ENCODE measurements at places on chromosomes 12 and 14.

- DNase-seq: no peak
Measured at GRCh38 chr14:68583548-68584280, 209.2 kb downstream of the ZFP36L1 start.

GRCh38 chr12:3003357-3003992 is 44.3 kb downstream of the TEAD4 start:
- DNase-seq: no peak

GRCh38 chr14:54893151-54893760 is 9.4 kb downstream of the GCH1 start:
- peak; percentile 24 for DNase-seq

GRCh38 chr14:72519543-72519942 is 374.4 kb downstream of the DPF3 start:
- no peak for DNase-seq

DNA sequence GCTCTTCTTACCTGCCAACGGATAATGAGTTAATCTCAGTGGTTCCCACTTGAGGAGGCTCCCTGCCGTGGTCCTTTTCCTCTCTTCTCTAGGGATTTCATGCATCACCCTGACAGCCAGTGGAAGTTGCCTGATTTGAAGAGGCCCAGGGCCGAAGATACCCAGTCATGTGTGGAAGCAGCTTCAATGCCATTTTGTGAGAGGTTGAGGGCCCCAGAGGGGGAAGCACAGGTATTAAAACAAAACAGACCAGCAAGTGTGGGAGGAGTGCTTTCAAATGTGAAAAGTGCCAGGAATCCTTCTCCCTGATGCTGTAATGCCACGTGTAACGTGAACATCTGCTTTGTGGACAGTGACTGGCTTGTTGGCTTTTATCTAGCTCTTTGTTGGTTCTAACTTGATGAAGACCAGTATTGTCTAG is 1.5 kb downstream of the TCP11L2 start:
- DNase-seq: no peak

DNA sequence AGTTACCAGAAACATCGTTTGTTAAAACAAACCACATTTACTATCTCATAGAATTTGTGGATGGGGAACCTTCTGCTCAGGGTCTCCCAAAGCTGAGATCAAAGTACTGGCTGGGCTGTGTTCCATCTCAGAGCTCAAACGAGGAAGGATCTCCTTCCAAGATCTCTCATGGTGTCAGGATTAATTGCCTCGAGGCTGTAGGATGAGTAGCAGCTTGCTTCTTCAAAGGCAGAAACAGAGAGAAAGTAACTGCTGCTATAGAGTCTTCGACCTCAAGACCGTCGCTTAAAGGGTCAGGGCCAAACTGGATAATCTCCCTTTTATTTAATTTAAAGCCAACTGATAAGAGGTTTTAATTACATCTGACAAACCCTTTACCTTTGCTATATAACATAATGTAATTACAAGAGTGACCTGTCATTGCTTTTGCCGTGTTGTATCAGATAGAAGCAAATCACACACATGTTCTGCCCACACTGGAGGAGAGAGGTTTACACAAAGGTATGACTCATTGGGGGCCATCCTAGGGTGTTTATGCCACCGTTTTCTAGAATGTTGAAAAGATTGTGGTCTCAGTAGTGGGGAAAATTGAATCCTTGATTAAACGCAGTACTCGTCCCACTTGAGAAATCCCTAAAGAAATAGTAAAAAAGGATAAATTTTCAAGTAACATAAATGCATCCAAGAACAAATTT is 868.8 kb upstream of the TMEM132C start:
- DNase-seq: no peak

DNA sequence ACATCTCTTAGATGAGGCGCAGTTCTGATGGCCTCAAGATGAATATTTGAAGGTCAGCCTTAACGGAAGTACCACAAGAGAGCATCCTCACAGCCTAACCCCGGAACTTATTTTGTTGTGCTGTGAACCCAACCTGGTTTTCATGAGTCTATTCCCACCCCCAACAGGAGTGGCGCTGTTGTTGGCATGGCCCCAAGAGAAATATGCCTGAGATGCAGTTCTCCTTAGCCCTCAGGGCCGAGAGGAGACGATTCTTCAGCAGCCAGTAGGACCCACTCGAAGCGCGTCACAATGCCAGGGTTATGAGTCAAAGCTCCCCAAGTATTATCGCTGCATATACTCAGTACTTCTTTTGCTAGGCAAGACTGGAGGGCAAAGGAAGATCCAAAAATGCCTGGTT is 24.5 kb upstream of the BCL11B start:
- no peak for DNase-seq

- DNase-seq: no peak
Measured at GRCh38 chr14:54002653-54003052, 46.0 kb upstream of the BMP4 start.

DNA sequence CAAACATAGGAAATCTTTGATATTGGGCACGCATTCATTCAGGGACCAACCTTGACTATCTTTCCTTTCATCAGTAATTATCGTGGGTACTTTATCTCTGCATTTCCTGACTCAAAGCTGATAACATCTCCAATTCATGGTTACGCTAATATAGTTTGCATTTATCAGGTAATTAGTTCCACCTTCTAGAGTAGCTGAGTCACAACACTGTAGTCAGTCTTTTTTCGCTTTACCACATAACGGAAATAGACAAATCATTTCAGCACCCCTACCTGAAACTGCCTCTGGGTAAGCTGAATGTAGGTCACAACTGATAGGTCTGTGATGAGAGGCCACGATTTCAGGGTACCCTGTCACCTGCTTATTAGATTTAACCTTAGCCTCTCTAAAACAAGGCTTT is 36.7 kb upstream of the IL22 start:
- DNase-seq: no peak

GRCh38 chr12:120724720-120725119 is 906 bp upstream of the ACADS start:
- DNase-seq: no peak

DNA sequence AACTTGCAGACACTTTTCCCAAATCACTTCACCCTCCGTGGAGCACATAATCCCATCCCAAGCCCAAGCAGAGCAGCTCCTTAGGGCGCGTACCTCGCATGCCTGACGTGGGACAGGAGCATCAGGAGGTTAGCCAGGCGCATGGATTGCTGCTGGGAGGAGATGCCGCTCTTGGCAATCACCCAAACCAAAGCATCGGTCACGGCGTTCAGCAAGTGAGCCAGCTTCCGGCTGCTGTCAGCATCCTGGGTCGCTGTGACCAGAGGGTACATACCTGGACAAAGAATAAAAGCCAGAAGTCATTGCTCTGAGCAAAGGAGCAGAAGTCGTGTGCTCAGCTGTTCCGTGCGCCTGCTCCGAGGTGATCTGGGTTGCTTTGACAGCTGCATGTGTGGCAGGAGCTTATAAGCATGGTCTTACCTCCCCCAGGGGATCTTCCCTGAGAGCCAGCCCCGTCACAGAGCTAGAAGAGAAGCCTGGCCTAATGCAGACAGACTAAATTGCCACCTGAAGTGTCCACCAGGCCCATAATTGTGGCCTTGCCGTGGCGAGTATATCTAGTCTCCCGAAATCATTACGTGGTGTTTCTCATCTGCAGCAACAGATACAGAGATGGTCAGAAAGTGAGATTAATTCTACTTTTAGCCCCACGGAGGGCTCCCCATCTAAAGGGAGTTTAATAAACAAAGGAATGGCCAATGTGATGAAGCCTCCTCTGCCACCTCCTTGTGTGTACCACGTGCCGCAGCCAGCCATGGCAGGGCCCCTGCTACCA is 59.1 kb downstream of the ESR2 start:
- no peak for DNase-seq

DNA sequence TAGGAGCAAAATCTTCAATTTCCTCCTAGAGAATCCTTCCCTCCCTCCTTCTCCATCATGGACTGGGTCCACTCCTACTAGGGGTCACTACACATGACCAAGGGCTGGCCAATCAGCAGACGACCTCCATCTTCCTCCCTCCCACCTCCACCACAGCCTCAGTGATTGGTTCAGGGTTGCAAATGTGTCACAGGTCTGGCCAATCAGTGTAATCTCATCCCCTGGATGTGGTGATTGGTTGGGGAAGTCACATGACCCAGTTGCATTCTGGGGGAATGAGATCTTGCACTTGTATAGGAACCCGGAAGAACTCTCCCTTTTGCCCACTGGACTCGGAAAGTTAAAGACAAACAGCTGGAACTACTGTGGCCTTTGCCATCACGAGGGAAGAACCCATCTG is 169.2 kb downstream of the PIWIL1 start:
- no peak for DNase-seq

GRCh38 chr12:13435235-13435933 is 238.9 kb downstream of the EMP1 start:
- no peak for DNase-seq

- DNase-seq: no peak
Measured at GRCh38 chr12:65823513-65824375, 539 bp upstream of the HMGA2 start.

- peak; percentile 21 for DNase-seq
Measured at GRCh38 chr14:29274890-29275596, 508.5 kb downstream of the FOXG1 start.

DNA sequence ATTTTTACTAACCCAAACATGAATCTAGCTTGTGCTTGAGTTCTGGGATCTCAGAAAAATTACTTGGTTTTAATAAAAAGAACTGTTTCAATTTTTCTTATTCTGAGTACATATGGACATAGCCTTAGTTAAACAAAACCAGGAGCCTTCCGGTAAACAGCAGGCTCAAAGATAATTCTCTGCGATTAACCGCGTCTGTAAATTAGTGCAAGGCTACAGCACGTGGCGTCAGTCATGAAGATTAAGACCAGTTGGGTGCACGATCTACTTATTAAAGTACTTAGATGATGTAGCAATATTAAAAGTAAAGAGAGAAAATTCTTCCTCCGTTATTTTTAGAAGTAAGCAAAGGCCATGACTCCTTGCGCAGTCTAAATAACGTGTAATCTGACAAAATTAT is 700 bp downstream of the KCNJ8 start:
- no peak for DNase-seq

DNA sequence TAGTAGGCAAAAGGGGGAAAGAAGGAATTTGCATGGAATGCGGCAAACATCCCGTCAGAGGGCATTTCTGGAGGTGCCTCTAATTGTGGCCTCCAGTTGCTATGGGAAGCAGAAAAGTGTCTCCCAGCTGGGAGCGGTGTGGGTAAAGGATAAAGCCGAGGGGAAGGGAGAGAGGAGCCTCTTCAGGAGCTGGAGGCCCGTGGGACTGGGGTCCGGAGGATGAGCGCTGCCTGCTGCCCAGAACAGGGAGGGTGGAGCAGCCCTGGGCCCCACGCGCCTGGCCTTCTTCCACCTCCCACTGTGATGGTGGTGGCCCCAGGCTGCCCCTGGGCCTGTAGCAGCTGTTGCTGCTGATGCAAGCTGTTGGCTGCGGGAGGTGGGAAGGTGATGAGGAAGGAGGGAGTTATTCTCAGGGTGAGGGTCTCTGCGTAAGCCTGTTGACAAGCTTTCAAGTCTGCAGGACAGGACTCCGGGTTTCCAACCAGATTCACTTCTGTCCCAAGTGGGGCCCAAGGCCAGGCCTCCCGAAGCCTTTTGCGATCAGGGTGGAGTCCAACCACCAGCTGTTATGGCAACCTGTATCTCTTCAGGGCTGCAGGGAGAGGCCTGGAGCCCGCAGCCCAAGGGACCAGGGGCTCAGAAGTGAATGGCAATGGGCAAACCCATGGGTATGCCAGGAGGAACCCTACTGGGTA is 19.1 kb upstream of the PGF start:
- DNase-seq: no peak

GRCh38 chr12:84696908-84697540 is 215.6 kb downstream of the SLC6A15 start:
- no peak for DNase-seq

GRCh38 chr12:108559007-108559655 is 1.8 kb downstream of the SART3 start:
- DNase-seq: no peak

- no peak for DNase-seq
Measured at GRCh38 chr14:51521764-51522163, 129.9 kb upstream of the FRMD6 start.

DNA sequence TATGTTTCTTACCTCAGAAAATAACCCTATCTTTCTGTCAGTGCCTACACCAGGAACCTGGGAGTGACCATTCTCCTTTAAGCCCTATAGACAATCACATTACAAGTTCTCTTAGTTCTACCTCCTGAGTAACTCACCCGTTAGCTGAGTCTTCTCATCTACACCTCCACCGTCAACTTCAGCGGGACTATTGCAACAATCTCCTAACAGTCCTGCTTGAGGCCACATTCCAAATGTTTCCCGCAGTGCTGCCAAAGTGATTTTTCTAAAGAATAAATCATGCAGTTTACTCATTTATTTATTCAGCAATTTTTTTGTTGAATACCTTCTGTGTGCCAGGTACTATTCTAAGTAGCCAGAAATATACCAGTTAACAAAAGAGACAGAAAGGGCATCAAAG is 285.0 kb upstream of the GRIP1 start:
- DNase-seq: no peak

GRCh38 chr14:53192052-53192760 is 39.1 kb upstream of the DDHD1 start:
- no peak for DNase-seq

- DNase-seq: no peak
Measured at GRCh38 chr12:28192125-28192524, 1.9 kb downstream of the CCDC91 start.

DNA sequence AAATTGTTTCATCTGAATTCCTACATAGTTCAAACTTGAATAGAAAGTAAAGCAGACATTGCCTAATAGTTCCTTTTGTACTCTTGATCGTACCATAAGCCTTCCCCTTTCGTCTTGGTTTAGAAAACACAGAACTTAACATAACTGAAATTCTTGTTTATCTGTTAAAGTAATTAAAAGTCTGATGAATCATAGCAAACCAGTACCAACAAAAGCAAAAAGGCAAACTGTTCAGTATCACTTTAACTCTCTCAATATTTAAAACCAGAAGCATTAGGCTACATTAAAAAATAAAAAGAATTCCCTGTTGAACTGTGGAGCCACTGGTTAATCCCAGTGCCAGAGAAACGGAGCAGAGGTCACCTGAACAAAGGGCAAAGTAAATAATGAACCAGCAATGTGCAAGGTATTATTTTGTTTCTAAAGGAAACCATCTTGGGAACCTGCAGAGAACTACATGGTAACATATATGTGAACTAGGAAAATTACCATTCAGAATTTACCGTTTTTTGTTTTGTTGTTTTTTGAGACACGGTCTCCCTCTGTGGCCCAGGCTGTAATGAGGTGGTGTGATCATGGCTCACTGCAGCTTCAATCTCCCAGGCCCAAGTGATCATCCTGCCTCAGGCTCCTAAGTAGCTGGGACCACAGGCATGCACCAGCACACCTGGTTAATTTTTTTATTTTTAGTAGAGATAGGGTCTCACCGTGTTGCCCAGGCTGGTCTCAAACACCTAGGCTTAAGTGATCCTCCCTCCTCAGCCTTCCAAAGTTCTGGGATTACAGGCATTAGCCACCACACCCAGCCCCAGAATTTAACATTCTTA is 17.1 kb upstream of the HIGD1C start:
- no peak for DNase-seq

Data from NCI-H1092 (cell line).